ENCODE measurements at places on chromosomes 3 and 15. TPM values are rescaled to one million over a fixed set of nuclear protein-coding genes. Genes with fewer than 3 reads are reported as not detected.

Gene CD200
- 3.1 TPM for total RNA-seq

Gene RAMAC
- total RNA-seq: 19.6 TPM

Gene ACKR2
- 4.8 TPM for total RNA-seq

Gene DAZL
- total RNA-seq: not detected

Gene ANKUB1
- total RNA-seq: not detected

Gene SLC22A14
- total RNA-seq: not detected

Gene SNTN
- not detected for total RNA-seq

Gene XCR1
- not detected for total RNA-seq

Gene TIGIT
- total RNA-seq: not detected

Gene FBLN2
- total RNA-seq: 2.6 TPM

Gene LYSMD4
- 3.7 TPM for total RNA-seq

Gene PLA2G4D
- total RNA-seq: not detected

Gene PLXND1
- total RNA-seq: 131 TPM

Gene CCR9
- total RNA-seq: not detected

Gene DCLK3
- total RNA-seq: not detected

Gene ISLR2
- under 0.01 TPM for total RNA-seq

Gene CADPS
- total RNA-seq: not detected

Gene ALCAM
- total RNA-seq: 21.4 TPM

Gene SMC4
- total RNA-seq: 26.8 TPM
